ENCODE measurements at places on chromosomes 1 and 21.

GRCh38 chr1:242435200-242435599, 89.3 kb downstream of the PLD5 start:
- no peak for DNase-seq

DNA sequence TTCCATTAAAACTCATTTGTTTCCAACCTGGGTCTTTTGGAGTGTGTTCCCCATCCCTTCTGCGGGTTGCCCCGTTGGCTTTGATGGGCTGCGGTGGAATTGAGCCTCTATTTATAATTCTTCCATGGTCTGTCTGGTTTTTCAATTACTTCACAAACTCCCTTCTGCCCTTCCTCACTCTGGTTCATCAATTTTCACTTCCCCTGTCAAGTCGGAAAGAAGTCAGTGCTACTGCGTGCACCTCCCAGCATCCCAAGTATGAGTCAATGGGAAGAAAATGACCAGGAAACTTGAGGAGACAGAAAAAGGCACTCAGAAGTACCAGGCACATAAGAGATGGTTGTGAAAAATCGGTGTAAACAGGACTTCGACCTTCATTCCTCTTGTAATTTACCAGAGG, 126.2 kb downstream of the KAZN start:
- DNase-seq = no peak

DNA sequence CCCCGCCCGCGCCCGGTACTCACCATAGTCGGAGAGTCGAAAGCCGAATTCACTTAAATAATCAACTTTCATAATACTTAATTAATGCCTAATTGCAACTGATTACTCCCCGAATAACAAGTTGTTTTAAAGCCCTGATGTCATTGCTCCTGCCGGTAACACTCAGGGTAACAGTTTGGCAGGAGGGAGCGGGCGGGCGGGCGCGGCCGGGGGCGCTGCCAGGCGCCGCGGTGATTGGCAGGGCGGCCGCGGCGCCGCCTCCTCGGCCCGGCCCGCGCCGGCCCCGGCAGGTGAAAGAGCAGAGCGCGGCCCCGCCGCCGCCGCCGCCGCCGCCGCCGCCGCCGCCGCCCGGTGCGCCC, 102.2 kb downstream of the CASZ1 start:
- peak; percentile 53 for DNase-seq

GRCh38 chr1:172381946-172382345, 38.5 kb upstream of the C1orf105 start:
- DNase-seq = no peak

GRCh38 chr1:31669786-31670592, 25.3 kb upstream of the PEF1 start:
- peak; percentile 15 for DNase-seq

DNA sequence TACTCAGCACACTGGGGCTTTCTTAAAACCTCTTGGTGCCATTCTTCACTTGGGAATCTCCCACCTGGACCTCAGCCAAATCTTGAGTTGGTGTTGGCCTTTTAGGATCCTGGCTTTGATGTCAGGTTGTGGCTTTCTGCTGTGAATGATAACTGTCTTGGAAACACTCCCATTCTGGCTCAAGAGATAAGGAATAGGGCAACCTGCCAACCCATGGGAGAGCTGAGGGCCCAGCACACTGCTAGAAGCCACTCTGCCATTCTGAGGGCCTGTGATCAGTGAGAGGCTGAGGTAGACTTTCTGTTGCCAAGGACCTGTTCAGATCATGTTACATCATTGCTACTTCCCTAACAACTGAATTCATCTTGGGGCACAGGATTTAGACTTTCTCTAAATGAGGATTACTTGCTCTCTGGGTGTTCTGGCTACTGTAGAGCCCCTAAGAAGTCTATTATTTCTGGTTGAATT, 45.8 kb downstream of the TTC39A start:
- no peak for DNase-seq

GRCh38 chr1:224044420-224044819, 69.5 kb upstream of the FBXO28 start:
- DNase-seq = no peak

DNA sequence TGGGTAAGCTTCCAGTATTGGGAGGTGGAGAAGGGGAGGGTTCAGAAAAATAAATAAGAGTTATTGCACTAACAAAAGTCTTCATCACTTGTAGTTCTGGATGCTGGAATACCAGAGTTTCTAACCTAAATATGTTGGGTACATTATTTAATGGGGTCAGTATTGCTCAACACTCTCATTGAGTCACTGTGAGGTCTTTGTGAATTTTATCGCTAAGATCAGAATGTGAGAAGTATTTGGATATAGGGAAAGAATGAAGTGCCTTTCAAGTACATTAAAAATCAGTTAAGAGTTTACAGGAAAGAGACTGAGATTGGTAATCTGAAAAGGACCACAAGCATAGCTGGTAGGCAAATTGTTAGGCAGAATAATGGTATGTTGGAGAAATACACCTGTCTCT, 8.8 kb downstream of the SNRPE start:
- no peak for DNase-seq

All from activated T-cell treated with anti-CD3 and anti-CD28 coated beads, Interleukin-2, amount 50 U/mL, for 4 hours (primary cell).